ENCODE measurements at places on chromosomes 1 and 21. TPM values are rescaled to one million over a fixed set of nuclear protein-coding genes. Genes with fewer than 3 reads are reported as not detected.

GBP2 gene
- total RNA-seq: 39.8 TPM

PRMT6 gene
- total RNA-seq: 12.5 TPM

HP1BP3 gene
- total RNA-seq: 215 TPM

RHCE gene
- total RNA-seq: 0.14 TPM

FCGR2B gene
- 0.14 TPM for total RNA-seq

KLF17 gene
- total RNA-seq: under 0.01 TPM

NGF gene
- total RNA-seq: 1.3 TPM

ARHGEF16 gene
- 0.57 TPM for total RNA-seq

FOXJ3 gene
- total RNA-seq: 38.4 TPM

ZZZ3 gene
- total RNA-seq: 91.3 TPM

LRRC8D gene
- 50.3 TPM for total RNA-seq

CCDC24 gene
- total RNA-seq: 4.4 TPM

TCEA3 gene
- 6.4 TPM for total RNA-seq

IFNLR1 gene
- not detected for total RNA-seq

NMNAT2 gene
- total RNA-seq: 0.22 TPM

ETS2 gene
- total RNA-seq: 66.1 TPM

TFF2 gene
- not detected for total RNA-seq

MLLT11 gene
- 2.8 TPM for total RNA-seq

SFN gene
- total RNA-seq: 1.0 TPM

ABCD3 gene
- total RNA-seq: 36.9 TPM

ACTL8 gene
- not detected for total RNA-seq

NECTIN4 gene
- total RNA-seq: 2.6 TPM

CDK18 gene
- total RNA-seq: 0.22 TPM

RNU1-1 gene
- total RNA-seq: under 0.01 TPM

S100A12 gene
- not detected for total RNA-seq

OXCT2 gene
- total RNA-seq: 0.29 TPM

CASZ1 gene
- total RNA-seq: 0.14 TPM

EPHA8 gene
- total RNA-seq: not detected

LYPD8 gene
- total RNA-seq: not detected

ANGPTL3 gene
- not detected for total RNA-seq

OPRD1 gene
- total RNA-seq: not detected

CHAF1B gene
- total RNA-seq: 7.7 TPM

IFI44 gene
- 3.3 TPM for total RNA-seq

CHI3L2 gene
- not detected for total RNA-seq

PCBP3 gene
- total RNA-seq: 0.86 TPM

CATSPERE gene
- 1.3 TPM for total RNA-seq

NBPF6 gene
- total RNA-seq: 1.1 TPM

SYCP1 gene
- not detected for total RNA-seq

DRAXIN gene
- not detected for total RNA-seq

LCE2C gene
- total RNA-seq: not detected

CELA2A gene
- total RNA-seq: 0.44 TPM

SLAMF6 gene
- not detected for total RNA-seq
